ENCODE measurements at places on chromosomes 7 and 10.
A peak's percentile ranks its signal among the peaks of the same experiment; 100 is the strongest.

GRCh38 chr7:77348371-77348813, 67.8 kb downstream of the GSAP start:
- no peak for DNase-seq

- no peak for DNase-seq
These were observed 10.4 kb upstream of the AOAH start for GRCh38 chr7:36734731-36735130.

DNA sequence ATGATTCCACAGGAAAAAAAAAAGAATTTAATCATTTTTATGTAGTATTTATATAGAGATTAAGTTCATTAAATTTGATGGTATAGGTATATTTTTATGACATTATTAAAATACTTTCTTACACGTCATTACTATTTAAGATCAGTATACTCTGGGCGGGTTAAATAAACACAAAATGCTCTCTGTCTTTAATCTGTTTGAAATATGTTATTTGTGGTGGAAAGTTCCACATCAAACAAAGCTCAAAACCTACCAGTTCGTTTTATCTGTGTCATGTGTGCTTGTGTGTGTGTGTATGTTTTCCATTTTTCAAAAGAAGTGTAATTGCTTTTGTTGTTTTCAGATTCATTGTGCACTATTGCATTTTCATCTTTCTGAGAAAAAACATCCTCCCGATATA, 488.5 kb downstream of the ANKRD7 start:
- DNase-seq, result no peak

DNA sequence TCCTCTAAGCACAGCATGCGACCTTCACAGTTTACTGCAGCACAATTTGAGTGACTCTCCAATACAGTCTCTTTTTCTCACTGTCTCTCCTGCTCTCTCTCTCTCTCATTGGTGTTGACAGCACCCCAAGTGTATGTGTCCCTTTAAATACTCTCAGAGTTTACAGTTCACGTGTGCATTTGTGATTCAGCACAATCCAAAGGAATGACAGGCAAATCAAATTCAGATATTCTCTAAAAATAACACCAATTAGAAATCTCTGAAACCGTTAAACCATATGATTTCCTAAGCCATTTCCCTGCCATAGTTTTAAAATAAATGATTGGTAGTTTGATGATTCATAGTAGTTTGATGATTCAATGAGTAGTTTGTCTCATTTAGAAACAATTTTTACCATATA, 104.0 kb upstream of the GAD2 start:
- no peak for DNase-seq

- DNase-seq, result peak; percentile 3
These were observed at the start of gene BICC1 for GRCh38 chr10:58512491-58513187. TSS of gene BICC1 (plus strand) at chr10:58512872. CDS start at chr10:58513144, 272 bp downstream.

DNA sequence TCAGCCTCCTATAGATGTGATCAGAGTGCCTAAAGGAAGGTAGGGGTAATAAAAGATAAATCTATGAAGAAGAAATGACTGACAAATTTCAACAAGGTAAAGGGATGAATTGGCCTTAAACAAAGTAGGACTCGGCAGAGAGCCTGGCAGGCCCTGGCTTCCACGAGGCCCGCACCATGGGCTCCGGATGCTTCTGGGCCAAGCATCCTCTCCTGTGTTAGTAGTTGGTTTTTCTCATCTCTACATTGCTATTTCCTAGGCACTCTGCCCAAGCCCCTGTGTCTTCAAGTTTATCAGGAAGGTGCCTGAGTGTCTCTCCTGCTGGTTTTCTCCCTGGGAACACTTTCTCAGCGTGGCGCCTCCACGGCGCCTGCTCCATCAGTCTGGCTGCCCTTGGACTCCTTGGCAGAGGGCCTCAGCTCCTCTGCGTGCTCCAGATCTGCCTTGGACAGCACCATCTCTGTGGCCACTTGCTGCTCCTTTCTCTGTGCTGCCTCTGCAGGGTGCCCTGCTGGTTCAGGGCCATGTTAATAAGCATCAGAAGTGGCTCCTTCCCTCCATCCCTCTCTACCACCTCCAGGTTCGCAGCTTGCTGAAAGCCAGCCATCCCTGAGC, 413.3 kb upstream of the DPP6 start:
- no peak for DNase-seq
